ENCODE measurements at places on chromosomes 2 and 18. TPM values are rescaled to one million over a fixed set of nuclear protein-coding genes. Genes with fewer than 3 reads are reported as not detected.

Gene HRH4
- total RNA-seq, result not detected

Gene UGT1A5
- total RNA-seq, result not detected

Gene TIGD1
- total RNA-seq, result 0.97 TPM

Gene KANSL1L
- total RNA-seq, result 8.7 TPM

Gene CNTNAP5
- total RNA-seq, result under 0.01 TPM

Gene GALNT3
- not detected for total RNA-seq

Gene FOXD4L1
- 0.06 TPM for total RNA-seq

Measured in bladder microvascular endothelial cell (primary cell).